SW 1271 (cell line): ENCODE measurements at places on chromosomes 2 and 18.

- no peak for DNase-seq
Measured at GRCh38 chr18:59909289-59910036, 9.7 kb downstream of the PMAIP1 start.

GRCh38 chr2:241994556-241995213 lies 125.2 kb downstream of the RTP5 start:
- DNase-seq, result no peak

DNA sequence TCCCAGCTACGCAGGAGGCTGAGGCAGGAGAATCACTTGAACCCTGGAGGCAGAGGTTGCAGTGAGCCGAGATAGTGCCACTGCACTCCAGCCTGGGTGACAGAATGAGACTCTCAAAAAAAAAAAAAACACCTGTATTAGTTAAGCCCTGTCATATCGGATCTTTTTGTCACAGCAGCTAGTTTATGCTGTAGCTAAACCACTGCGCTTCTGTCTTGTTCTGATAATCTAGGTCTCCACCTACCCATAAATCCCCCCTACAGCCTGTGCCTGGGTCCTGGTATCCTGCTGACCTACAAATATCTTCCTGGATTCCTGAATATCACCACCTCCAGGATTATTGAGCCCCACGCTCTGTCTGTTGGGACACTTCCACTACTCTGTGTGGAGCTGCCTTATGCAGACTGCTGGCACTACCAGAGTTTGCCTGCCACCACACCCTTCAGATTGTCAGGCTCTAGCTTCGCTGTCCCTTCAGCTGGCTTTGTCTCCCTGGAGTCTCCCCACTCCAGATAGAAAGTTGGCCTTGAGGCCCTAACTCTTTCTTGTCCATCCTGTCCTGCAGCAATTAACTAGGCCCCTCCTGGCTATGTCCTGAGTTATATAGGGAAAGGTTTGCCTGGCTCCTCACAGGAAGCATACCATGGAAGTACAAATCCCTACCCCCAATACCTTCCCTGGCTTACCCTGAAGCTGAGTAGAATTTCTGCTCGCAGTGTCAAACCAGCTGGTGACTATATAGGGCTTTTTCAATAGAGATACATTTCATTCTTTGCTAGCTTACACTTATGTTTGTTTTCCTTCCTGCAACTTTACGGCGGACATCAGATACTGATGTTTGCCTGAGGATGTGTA lies 136.0 kb upstream of the SERTAD2 start:
- no peak for DNase-seq

DNA sequence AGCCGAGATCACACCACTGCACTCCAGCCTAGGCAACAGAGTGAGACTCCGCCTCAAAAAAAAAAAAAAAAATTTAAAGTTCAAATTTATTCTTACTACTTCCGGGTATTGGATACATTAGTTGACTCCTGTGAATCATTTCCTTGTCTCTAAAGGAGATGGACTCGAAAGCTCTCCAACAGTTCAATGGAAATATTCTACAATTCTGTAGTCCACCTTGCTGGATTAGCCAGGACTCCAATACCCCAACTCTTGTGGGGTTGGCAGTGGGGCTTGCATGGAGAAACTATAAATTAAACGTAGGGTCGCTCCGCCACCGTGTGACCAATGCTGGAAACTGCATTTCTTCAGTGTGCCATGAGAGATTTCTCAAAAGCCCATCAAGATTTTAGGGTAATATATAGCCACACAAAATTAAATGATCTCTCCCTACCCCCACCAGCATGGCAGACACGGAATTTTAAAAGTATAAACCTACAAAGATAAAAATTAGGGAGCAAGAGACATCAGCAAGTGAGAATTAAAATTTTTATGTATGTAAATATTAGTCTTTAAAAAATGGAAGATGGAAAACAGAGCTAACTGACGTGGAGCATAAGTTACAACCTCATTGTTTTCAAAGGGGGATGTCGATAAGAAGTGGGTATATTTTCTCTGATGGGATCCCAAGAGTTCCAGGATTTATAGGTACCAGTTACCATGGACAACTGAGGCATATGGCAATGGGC lies 27.8 kb upstream of the GAREM2 start:
- peak; percentile 60 for DNase-seq

DNA sequence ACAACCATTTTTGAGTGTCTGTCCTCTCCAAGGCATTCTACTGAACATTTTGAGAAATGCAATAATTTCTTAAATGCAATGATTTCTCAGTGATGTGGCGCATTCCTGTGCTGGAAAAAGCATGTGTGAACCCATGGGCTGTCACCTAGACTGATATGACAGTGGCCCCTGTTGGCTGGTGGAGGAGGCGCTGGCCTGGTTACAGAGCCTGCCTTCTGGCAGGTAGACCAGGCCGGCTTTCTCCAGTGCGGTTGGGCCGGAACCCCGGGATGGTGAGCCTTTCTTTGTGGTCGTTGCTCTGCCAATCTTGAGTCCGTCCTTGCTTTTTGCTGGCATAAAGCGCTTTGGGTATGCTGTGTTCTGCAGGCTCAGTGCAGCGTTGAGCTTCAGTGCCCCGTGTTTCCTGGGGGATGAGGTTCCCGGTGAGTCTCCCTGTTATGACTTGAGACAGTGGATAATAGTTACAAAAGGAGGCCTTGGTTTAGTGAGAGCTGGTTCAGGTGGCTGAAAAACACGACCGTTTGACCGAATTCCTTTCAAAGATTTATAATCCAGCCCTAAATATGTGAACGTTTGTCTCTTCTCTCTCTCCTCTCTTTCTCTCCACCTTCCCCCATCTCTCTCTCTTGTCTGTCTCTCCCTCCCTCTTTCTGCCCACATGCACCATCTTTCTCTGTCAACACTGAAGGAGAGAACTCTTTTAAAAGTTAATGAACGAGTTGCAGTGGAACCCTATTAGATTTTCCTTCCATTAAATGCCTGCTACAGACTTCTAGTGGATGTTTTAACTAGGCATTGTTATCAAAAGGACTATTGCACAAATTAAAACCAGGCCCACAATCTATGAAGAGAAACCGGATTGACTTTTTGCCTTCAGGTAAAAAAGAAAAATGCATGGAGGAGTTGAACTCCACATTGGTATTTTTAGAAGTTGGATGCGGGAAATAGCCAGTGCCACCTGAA lies 34.0 kb downstream of the TSHZ1 start:
- no peak for DNase-seq

- no peak for DNase-seq
Measured at GRCh38 chr2:69968609-69969008, 7.2 kb upstream of the ASPRV1 start.

- DNase-seq, result no peak
Measured at GRCh38 chr2:239070466-239070865, 222.6 kb downstream of the TWIST2 start.
